ENCODE measurements at places on chromosomes 1 and 21.

DNA sequence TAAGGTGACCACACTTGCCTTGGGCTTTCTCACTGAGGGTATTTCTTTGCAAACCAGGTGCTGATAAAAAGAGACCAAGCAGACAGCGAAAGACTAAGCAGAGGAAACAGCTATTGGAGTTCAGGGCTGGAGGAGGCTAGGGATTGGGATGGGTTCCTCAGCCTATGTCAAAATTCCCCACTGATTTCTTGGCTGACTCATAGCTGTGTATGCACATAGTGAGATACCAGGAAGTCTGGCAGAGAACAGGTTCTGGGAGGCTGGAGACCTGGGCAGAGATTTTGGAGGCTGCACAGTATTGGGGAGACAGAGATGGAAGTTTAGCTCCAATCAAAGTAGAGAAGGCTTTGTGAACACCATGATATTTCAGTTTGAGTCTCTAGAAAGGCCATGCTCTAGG, 25.3 kb downstream of the YARS1 start:
- DNase-seq, result no peak

GRCh38 chr1:12019858-12020509, 686 bp downstream of the MIIP start:
- no peak for DNase-seq

GRCh38 chr1:90476411-90476810, 240.7 kb downstream of the BARHL2 start:
- DNase-seq, result no peak

DNA sequence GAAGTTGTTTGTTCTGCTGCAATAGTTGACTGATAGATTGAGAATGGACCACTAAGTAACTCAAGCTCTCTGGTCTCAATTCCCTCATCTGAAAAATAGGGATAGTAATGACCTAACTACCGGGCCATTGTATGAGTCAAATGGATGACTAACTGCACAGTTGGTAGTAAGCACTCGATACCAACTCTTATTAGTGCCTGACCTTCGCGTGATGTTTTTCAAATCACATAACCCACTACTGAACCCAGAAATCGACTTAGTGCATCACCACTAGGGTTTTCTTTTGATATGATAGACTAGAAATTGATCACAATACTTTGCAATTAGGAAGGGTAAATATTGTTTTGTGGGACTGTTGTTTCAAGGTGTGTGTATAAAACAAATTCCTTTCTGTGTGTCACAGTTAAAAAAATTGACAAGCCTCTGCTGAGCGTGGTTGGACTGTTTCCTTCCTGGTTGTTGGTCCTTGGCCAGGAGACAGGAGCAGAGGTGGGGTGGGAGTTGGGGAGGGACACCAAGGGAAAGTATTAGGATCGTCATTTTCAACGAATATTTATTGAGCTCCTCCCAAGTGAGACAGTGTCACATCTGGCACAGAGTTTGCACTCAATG, 54.0 kb upstream of the LRP8 start:
- no peak for DNase-seq

GRCh38 chr1:160777486-160778089, 18.4 kb upstream of the LY9 start:
- no peak for DNase-seq

- no peak for DNase-seq
Observed at GRCh38 chr1:61263905-61264824, 181.8 kb downstream of the NFIA start.

GRCh38 chr1:108036796-108037562, 72.0 kb upstream of the VAV3 start:
- DNase-seq, result no peak

- no peak for DNase-seq
Observed at GRCh38 chr1:15626269-15626950, 9.2 kb downstream of the DDI2 start.

- no peak for DNase-seq
Observed at GRCh38 chr1:6261615-6261995, 707 bp upstream of the GPR153 start.

GRCh38 chr21:30714946-30715345, 3.6 kb downstream of the KRTAP21-3 start:
- DNase-seq, result no peak

- DNase-seq, result no peak
Observed at GRCh38 chr1:229880271-229881170, 186.5 kb upstream of the GALNT2 start.

- DNase-seq, result no peak
Observed at GRCh38 chr1:70675737-70676156, 264.7 kb downstream of the CTH start.

DNA sequence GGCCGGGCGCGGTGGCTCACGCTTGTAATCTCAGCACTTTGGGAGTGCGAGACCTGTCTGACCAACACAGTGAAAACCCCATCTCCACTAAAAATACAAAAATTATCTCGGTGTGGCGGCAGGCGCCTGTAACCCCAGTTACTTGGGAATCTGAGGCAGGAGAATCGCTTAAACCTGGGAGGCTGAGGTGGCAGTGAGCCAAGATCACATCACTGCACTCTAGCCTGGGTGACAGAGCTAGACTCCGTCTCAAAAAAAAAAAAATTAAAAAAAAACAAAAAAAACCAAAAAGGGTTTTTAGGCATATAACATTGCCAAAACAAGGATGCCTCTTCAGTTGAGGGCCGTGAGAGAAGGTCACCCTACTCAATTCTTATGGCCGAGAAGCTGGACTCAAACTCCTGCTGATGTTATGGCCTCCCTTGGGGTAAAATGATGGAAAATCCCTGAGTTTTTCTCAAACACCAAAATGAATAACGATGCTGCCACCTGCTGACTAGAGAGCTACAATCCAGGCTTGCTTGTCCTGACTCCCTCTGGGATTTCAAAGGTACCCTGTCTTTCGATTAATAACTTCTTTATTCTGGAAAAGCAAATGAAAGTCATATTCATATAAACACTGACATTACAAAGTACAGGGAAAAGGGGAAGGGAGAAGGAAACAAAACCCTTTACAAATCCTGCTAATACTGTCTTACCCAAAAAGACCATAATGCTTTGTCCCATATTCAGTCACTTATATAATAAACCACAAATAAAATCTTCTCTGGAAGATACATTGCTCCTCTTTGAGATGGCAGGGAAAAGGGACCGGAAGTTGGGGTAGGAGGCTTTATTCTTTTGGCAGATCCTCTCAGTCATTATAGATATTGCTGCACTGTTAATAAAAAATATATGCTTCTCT, 10.7 kb downstream of the RAB42 start:
- no peak for DNase-seq

DNA sequence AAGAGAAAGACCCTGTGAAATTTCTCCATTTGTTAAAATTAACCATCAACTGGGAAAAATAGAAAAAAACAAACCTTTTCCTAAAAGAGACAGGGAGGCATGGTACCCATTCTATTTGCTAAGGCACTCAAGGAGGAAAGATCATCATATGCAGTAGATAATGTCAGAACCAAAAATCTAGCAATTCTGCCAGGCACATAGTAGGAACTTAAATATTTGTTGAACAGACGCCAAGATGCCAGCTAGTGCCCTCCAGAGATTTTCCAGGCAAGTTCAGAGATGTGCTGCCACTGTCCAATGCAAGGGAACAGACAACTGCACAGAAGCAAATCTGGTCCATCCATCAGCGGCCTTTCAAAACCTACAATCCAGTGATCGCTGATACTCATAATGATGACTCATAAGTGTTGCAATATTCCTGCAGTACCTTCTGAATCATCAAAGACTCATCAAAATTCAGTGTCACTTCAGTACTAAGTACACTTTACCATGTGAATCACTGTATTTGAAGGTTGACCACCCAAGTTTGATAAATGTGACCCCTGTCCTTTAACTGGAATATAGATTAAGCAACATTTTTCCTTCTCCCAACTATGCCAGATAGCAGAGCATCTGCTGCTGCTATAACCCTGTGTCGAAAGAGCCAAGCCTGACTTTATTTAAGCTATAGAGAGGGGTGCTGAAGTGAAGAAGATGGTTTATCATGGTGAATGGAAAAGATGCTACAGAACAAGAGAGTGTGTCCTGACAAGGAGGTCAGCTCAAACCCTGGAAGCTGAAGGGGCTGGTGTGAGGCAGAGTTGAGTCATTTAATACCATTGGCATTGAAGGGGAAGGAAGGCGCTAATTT, 99.1 kb downstream of the MT1HL1 start:
- DNase-seq, result no peak

GRCh38 chr1:42385283-42385682, 4.7 kb downstream of the RIMKLA start:
- no peak for DNase-seq

GRCh38 chr1:223087291-223088255, 55.5 kb downstream of the TLR5 start:
- no peak for DNase-seq

All from left ventricle myocardium superior (tissue), 1 donor.